ENCODE measurements at places on chromosomes 4 and X.

GRCh38 chr4:3207531-3208037 lies 41.4 kb upstream of the MSANTD1 start:
- no peaks in the 10 kb centered on the region for H3K36me3 ChIP-seq
- no peak overlapping the region for H3K27ac ChIP-seq
- no peaks in the 10 kb centered on the region for H3K27me3 ChIP-seq

- no peaks in the 10 kb centered on the region for H3K36me3 ChIP-seq
- H3K27me3 ChIP-seq: no peaks in the 10 kb centered on the region
- H3K4me3 ChIP-seq: no peak overlapping the region
- DNase-seq: no peak
Observed at GRCh38 chrX:32749070-32749469, 462.3 kb downstream of the DMD start.

GRCh38 chrX:32687379-32687778 lies 524.0 kb downstream of the DMD start:
- no peak for DNase-seq
- no peaks in the 10 kb centered on the region for H3K27me3 ChIP-seq
- no peak overlapping the region for H3K4me3 ChIP-seq
- no peaks in the 10 kb centered on the region for H3K4me1 ChIP-seq

GRCh38 chrX:48831909-48832291 lies 3.5 kb downstream of the PCSK1N start:
- peaks cover 49% of the 10 kb centered on the region for H3K27me3 ChIP-seq
- no peak for DNase-seq
- H3K36me3 ChIP-seq: no peaks in the 10 kb centered on the region
- no peaks in the 10 kb centered on the region for H3K4me1 ChIP-seq
- no peak overlapping the region for H3K4me3 ChIP-seq
- no peak overlapping the region for H3K27ac ChIP-seq

DNA sequence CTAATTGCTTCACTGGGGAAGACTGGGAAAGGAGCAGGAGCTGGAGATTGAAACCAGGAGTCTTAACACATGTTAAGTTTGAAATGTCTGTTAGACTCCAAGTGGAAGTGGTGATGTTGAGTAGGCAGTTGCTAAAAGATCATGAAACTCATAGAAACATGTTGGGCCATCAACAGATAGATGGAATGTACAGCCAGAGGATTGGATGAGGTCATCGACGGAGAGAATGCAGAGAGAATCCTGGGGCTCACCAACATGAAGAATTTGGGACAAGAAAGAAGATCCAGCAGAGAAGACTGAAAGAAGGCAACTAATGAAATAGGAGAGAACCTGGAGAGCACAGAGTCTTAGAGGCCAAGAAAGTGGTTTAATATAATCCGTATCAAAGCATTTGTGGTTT lies 19.4 kb upstream of the TSPAN5 start:
- no peak overlapping the region for H3K4me3 ChIP-seq
- H3K27me3 ChIP-seq: no peaks in the 10 kb centered on the region
- no peaks in the 10 kb centered on the region for H3K36me3 ChIP-seq
- no peak overlapping the region for H3K27ac ChIP-seq
- no peak for DNase-seq

DNA sequence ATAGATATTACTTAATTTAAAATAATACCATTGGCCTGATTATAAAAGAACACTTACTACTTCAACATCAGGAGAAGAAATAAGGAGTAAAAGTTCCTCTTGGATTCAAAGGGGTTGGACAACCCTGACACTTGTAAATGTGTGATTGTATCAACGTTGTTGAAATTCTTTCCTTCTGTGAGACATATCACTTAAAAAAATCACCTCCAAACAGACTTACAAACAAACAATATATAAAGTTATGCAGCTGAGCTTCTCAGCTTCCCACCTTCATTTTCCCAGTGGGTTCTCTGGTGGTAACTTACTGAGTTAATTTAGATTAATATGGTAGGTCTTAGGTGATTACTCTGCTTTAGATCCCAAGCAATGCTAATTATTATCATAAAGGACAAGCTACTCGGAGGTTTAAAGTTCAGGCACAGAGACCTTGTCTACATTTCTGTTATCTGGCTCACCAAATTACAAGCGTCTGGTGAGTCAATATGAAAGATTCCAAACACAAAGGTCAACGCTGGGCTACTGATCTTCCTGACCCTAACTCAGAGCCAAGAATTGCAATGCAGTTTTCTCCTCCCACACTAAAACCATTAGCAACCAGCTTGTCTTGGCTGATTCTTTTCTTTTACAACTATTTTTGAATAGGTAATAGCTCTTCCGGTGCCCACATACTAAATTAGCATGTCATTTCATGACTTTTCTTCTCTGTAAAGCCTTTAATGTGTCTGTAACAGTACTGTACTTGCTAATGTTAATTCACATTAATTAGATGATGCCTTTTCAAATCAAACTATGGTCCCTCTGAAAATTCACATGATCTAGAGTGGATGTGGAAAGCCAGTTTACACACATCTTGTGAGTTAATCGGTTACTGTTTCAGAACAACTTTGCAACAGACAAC lies 157.6 kb downstream of the RASL11B start:
- H3K27me3 ChIP-seq: no peaks in the 10 kb centered on the region
- no peaks in the 10 kb centered on the region for H3K36me3 ChIP-seq
- peaks cover 63% of the 10 kb centered on the region for H3K4me1 ChIP-seq
- peak; percentile 31 for DNase-seq
- no peak overlapping the region for H3K4me3 ChIP-seq
- peak overlapping the region; percentile 60 for H3K27ac ChIP-seq

DNA sequence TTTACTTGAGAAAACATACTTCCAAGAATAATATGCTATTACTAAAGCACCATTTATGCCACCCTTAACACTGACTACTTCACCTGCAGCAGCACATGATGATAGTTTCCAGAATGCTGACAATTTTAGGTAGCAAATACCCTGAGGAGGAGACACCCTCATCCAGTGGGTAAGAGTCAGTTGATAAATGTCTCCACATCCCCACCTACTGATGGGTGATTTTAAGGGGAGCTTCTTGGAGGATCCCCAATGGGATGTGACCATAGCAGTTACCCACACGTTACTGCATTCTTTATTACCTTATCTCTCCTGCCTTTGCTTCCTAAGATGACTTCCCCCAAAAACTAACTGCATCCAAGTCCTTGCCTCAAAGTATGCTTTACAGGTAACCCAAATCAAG lies 131.2 kb upstream of the SMARCAD1 start:
- H3K4me3 ChIP-seq: no peak overlapping the region
- no peak for DNase-seq
- no peaks in the 10 kb centered on the region for H3K4me1 ChIP-seq
- H3K27me3 ChIP-seq: no peaks in the 10 kb centered on the region
- no peaks in the 10 kb centered on the region for H3K36me3 ChIP-seq
- H3K27ac ChIP-seq: no peak overlapping the region

- no peak for DNase-seq
- H3K4me1 ChIP-seq: peaks cover 25% of the 10 kb centered on the region
Observed at GRCh38 chr4:55397520-55398321, 2.0 kb downstream of the TMEM165 start.

DNA sequence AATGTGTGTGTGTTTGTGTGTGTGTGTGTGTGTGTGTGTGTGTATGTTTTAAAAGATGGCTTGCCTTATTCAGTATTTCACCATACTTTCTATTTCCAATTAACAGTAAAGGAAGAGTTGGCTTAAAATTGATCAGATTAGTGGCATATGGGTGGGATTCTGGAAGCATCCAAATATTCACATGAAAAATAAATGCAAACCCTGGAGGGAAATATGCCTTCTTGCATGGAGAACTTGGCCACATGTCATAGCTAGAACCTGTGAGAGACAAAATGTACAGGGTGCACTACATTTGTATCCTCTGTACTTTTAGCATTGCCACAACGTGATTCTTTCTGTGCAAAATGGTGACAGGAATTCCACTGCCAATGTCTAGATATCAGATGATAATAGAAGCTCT lies 589.6 kb downstream of the ZNF674 start:
- H3K36me3 ChIP-seq: no peaks in the 10 kb centered on the region
- H3K27ac ChIP-seq: no peak overlapping the region
- DNase-seq: no peak

DNA sequence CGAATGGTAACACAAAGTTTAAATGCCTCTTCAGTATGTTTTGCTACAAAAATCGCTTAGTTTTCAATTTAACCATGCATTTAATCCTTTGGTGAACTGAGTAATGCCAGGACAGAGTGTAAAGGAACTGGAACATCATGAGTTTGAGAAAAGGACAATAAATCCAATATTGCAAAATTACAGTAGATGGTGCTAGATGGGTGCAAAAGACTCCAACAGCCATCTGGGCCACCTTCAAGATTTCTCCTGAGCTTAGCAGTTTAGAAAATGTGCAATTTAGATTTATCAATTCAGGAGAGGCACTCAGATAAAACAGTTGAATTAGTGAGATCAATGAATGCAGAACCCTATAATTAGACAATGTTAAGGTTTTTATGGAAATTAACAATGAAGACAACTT lies 33.2 kb upstream of the MID1IP1 start:
- H3K36me3 ChIP-seq: no peaks in the 10 kb centered on the region
- H3K4me1 ChIP-seq: no peaks in the 10 kb centered on the region

DNA sequence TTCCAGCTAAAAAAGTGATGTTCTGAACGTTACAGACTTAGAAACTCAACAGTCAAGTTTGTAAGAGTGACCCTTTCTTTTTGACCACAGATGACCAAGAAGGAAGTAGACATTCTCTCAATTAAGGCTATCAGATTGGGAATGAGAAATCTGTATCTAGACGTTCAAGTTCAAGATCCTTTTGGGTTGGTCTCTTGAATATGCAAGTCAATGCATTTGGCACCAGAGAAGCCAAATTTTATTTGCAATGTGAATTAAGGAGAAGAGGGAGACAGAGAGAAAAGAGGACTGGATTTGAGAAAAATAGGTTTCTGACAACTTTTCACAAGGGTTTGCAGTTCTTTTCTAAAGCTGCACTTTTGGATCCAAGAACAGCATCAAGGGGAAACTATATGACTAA lies 17.5 kb upstream of the SULT1E1 start:
- no peak overlapping the region for H3K4me3 ChIP-seq
- no peaks in the 10 kb centered on the region for H3K4me1 ChIP-seq

DNA sequence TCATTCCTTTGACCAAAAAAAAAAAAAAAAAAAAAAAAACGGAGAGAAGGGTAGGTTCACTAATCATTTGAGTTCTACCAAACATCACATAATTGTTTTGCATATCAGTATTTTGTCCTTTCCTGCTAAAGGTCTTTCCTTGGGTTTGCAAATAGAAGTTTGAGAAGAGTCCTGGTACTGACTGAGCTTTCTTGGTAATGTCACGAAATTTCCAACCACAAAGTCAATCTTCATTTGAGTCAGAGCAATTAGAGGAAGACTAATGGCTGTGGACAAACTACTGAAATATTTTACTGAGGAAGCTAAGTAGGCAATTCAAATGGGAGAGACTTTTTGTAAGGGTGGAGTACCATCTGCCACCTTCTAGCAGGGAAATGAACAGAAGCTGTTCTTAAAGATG lies 21.7 kb upstream of the CD40LG start:
- no peak overlapping the region for H3K27ac ChIP-seq
- no peaks in the 10 kb centered on the region for H3K36me3 ChIP-seq
- peaks cover 8% of the 10 kb centered on the region for H3K27me3 ChIP-seq
- no peak overlapping the region for H3K4me3 ChIP-seq
- H3K4me1 ChIP-seq: no peaks in the 10 kb centered on the region
- DNase-seq: no peak

DNA sequence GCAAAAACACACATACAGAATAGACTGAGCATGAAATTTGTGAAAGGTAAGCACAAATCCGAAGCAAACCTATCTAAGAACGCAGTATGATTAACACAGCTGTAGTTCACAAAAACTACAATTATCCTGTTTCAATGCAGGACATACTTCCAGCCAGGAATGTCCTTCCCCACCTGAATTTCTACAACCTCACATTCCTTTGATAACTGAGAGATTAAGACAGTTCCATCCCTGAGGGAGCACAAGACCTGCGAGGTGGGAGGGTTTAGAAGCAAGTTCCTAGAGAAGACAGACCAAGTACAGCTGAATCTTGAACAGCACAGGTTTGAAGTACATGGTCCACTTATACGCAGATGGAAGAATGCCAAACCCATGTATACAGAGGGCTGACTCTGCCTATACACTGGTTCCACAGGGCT lies 10.6 kb downstream of the ABCG2 start:
- H3K4me1 ChIP-seq: no peaks in the 10 kb centered on the region
- no peak overlapping the region for H3K27ac ChIP-seq
- no peaks in the 10 kb centered on the region for H3K27me3 ChIP-seq
- H3K36me3 ChIP-seq: no peaks in the 10 kb centered on the region

DNA sequence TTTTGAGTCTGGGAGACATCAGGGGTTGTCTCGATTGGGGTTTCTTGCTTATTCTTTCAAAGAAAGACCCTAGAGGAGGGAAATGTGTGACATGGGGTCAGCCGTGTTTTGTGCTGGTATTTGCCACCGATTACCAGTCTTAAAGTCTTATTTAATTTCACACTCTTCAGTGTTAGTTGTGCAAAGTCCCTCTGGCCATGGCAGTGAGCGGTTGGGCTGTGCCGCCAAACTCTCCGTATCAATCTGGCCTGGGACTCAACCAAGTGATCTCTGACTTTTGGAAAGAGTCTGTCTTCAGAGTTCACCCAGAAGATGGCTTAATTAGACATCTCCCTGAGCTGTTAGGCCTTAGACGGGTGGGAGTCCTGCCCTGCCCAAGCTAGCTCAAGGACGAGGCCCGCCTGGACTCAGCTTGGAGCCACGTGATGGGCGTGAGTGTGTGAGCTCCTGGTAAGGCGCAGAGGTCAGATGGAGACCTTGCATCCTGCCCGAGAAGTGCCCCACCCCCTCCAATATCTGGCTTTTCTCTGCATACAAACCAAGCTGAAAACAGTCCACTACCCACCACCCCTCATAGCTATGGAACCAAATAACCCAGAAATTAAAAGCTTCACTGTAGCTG lies 3.8 kb upstream of the PITX2 start:
- H3K27ac ChIP-seq: no peak overlapping the region
- no peak overlapping the region for H3K4me3 ChIP-seq
- peaks cover 11% of the 10 kb centered on the region for H3K4me1 ChIP-seq
- DNase-seq: no peak

- DNase-seq: no peak
- no peaks in the 10 kb centered on the region for H3K4me1 ChIP-seq
- H3K27me3 ChIP-seq: peaks cover 8% of the 10 kb centered on the region
- no peak overlapping the region for H3K27ac ChIP-seq
- no peak overlapping the region for H3K4me3 ChIP-seq
Observed at GRCh38 chrX:109347632-109348031, 134.3 kb downstream of the GUCY2F start.

DNA sequence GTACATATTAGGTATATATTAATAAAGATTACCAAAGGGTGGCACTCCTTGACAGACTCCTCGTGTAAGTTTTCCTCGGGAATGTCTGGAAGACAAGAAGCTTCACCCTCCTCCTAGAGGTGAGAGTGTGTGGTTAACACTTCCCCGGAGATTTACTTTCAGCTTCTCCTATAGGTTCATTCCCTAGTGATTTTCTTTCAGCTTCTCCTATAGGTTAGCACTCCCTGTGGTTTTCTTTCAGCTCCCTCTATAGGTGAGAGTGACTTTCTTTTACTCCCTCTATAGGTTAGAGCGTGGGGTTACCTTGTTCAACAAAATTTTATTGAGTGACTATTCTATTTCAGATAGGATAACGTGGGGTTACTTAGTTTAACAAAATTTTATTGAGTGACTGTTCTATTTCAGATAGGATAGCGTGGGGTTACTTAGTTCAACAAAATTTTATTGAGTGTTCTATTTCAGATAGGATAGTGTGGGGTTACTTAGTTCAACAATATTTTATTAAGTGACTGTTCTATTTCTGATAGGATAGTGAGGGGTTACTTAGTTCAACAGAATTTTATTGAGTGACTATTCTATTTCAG lies 106.0 kb upstream of the PLAC1 start:
- H3K27ac ChIP-seq: no peak overlapping the region
- DNase-seq: no peak
- no peaks in the 10 kb centered on the region for H3K4me1 ChIP-seq
- no peaks in the 10 kb centered on the region for H3K36me3 ChIP-seq
